ENCODE measurements at places on chromosomes 1 and 21. TPM values are rescaled to one million over a fixed set of nuclear protein-coding genes. Genes with fewer than 3 reads are reported as not detected.

GRCh38 chr1:156571919-156572662 lies at the start of gene IQGAP3:
Gene IQGAP3 (minus strand): TSS chr1:156572565. CDS start chr1:156572529, 36 bp downstream.
- peak; percentile 83 for DNase-seq

DNA sequence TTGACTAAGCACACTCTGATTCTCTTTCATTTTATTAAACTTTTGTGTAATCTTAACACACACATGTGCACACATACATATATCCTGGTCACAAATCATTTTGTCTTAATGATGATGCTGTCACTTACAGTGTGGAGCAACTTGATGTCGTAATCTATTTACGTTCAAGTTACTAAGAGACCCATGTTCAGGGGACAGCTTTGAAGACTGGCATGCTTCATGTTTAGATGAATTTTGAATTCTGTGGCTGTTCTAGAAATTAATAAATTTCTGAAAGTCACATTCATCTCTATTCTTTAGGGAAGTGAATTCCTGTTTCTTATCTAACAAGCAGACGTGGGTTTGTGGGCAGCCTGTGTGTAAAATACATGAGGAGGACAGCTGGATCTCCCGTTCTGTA lies 1637.8 kb downstream of the PLA2G4A start:
- DNase-seq: no peak

The GIPC2 gene
- polyA plus RNA-seq: 2.7 TPM

GRCh38 chr1:163083690-163084089 lies 14.5 kb downstream of the RGS4 start:
- no peak for DNase-seq

- no peak for DNase-seq
Observed at GRCh38 chr1:116033322-116033721, 57.0 kb downstream of the SLC22A15 start.

DNA sequence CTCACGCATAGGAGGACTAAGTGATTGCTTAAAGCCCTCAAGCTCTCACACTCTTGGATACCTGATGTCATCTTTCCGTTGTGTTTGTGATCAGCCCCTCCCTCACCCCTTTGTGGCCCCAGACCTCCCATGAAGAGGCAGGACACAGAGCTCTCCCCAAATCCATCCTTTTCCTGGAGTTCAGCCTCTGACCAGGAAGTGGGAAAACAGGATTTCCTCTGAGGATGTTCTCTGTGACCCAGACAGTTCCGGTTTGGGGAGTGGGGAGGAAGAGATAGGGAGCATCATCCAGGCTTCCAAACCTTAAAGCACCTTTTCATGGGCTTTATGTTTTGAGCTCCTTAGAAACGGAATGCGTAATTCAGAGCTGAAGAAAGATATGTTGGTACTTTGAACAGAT lies 11.9 kb upstream of the TAL1 start:
- DNase-seq: no peak

- DNase-seq: no peak
Observed at GRCh38 chr1:37255136-37255795, 219.1 kb upstream of the ZC3H12A start.

DNA sequence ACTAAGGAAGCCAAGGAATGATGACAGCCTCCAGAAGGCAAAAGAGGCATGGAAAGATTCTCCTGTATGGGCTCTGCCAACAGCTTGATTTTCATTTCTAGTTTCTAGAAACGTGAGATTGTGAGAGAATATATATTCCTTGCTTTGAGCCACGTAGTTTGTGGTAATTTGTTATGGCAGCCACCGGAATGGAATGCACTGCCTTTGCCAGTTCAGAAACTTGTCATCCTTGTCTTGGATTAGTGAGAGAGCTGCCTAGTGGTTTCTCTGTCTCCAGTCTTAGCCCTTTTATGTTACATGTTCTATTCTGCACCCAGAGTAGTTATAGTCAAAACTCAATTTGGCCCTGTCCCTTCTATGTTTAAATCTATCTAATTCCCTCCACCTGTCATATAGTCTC lies 216.0 kb upstream of the PTGFR start:
- no peak for DNase-seq

The GALE gene
- polyA plus RNA-seq: 3.2 TPM

GRCh38 chr1:4962836-4963235 lies 308.4 kb downstream of the AJAP1 start:
- no peak for DNase-seq

- no peak for DNase-seq
Observed at GRCh38 chr1:215970406-215970805, 403.3 kb downstream of the KCTD3 start.
